ENCODE measurements at places on chromosomes 4 and X. TPM values are rescaled to one million over a fixed set of nuclear protein-coding genes. Genes with fewer than 3 reads are reported as not detected.

DNA sequence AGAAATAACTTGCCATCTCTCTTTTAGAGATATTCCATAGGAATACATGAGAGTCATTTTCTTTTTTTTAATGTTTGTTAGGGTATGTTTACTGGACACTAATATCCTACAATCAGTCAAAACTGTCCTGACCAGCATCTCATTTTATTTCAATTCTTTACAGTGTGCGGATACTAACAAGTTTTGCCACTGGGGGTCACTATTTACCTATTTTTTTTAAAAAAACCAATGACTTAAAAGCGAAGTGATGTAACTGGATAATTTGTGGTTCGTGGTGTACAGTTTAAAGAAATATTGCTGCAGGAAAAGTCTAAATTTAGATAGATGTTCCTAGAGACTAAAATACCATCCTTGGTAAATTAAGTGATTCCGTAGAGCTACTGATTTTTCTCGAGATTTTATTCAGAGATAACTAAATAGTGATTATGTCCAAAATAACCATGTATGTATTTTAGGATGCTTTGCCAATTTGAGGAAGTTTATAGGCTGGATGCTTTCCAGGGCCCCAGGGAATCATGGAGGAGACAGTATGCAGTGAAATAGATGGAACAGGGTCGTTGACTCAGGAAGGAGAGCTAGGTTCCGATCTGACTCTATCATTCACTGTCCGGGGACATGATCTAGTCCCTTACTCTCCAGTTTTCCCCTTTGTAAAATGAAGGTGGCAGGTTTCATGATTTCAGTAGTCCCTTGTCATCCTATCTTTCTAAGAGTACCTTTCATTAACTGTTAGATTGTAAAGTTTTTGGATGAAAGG lies 34.0 kb upstream of the GNPDA2 start:
- no peak for DNase-seq

CT45A5 gene
- total RNA-seq: not detected

DNA sequence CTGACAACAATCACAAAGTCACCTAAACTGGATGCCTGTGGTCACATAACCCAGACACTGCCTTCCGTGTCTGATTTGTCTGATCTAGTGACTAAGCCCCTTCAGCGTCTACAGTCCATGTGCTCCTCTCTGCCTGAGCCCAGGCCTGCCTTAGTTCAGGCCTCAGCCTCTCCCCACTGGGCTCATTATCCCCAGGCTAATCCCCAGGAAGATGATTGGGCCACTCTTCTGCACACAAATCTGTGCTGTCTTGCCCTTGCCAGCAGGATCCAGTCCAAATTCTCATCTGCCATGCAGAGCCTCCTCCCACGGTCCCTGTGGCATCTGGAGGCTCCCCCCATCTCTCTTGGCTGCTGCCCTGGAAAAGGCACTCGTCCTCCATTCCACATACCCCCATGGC lies 96.5 kb downstream of the SLC2A9 start:
- DNase-seq: no peak

DNA sequence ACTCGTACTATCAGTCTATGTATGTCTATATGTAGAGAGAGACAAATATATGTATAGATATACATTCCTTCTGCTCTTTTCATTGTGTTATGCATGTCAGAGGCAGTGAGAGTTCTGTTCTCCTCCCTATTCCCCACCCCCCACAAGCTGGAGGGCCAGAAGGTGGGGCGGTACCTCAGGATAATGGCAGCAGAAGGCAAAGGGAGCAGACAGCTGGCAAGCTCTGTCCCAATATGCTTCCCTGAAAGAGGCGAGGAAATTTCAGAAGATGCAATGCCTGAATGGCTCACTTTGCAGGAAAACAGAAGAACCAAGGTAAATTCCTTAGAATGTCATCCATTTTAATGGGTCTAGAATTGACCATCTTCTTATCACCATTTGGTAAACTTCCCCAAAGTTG lies 114.4 kb downstream of the NAA11 start:
- DNase-seq: no peak

DNA sequence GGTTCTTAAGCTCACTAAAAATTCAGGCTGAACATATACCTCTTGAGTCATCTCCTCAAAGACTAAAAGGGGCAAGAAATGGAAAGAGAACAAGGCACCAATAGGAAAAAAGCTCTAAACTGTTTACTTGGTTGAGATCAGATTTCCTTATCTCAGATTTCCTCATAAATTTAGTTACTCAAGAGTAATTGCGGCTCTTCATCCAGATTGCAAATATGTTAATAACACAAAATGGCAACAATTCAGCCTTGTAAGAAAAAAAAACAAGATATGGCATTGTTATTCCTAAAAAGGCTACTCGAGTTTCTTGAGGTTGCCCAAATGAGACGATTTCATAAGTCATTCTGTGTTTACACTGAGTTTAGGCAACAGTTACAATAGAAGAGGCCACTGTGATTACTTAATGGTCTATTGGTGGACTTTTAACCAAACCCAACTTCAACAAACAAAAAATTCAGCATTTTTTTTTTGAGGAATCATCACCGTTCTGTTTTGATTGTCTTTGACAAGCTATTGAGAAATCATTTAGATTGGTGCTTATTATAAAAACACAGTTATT lies 97.9 kb upstream of the PDHA1 start:
- DNase-seq: no peak

TMPRSS11B gene
- total RNA-seq: not detected

DNA sequence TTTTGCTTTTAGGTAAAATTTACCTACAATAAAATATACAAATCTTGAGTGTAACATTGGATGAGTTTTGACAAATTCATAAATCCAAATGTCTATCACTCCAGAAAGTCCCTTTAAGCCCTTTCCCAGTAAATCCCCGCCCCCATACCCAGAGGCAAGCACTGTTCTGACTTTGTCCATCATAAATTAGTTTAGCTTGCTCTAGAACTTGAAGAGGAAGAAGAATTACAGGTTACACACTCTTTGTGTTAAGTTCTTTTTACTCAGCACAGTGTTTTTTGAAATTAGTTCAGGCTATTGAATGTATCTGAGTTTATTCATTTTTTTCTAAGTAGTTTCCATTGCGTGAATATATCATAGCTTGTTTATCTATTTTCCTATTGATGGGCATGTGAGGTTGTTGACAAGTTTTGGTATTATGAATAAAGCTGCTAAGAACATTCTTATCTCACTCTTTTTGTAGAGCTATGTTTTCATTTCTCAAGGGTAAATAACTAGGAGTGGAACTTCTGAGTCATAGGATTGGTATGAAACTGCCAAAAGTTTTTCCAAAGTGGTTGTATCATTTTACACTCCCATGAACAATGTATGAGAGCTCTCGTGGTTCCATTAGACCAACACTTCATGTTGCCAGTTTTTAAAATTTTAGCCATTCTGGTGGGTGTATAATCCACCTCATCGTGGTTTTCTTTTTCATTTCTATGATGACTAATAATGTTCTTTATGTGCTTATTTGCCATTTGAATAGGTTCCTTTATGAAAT lies 22.4 kb upstream of the HPSE start:
- DNase-seq: peak; percentile 17

DNA sequence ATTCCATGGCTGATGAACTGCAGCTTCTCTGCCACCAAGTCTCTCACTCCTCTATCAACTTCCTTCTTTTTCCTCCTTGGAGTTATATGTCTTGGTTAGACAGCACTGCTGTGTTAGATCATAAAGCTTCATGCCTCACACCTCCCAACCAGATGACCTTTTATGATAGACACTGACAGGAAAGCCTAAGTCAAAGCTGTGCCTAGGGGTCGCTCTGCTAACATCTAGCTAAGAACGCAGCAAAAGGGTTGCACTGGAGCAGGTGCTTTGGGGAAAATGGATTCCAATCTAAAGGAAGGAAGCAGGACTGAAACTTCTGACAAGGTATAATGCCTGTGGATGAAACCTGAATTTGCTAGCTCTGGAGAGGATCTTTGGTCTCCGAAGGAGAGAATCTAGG lies 509.7 kb downstream of the SMARCA1 start:
- no peak for DNase-seq

IL21 gene
- total RNA-seq: not detected

Measured in thyroid gland (tissue), 4 donors.